ENCODE measurements at places on chromosomes 2 and 18. TPM values are rescaled to one million over a fixed set of nuclear protein-coding genes. Genes with fewer than 3 reads are reported as not detected.
A peak's percentile ranks its signal among the peaks of the same experiment; 100 is the strongest.

GRCh38 chr2:238139196-238140039 is 950 bp downstream of the KLHL30 start:
- no peaks in the 10 kb centered on the region for H3K4me1 ChIP-seq
- no peak for DNase-seq
- H3K27ac ChIP-seq, result no peak overlapping the region
- H3K36me3 ChIP-seq, result no peaks in the 10 kb centered on the region
- no peaks in the 10 kb centered on the region for H3K27me3 ChIP-seq

- no peak overlapping the region for H3K27ac ChIP-seq
- no peak overlapping the region for H3K4me3 ChIP-seq
- peaks cover 16% of the 10 kb centered on the region for H3K4me1 ChIP-seq
- no peaks in the 10 kb centered on the region for H3K36me3 ChIP-seq
Measured at GRCh38 chr2:20507166-20507692, 60.4 kb downstream of the RHOB start.

- H3K4me3 ChIP-seq, result no peak overlapping the region
- peaks cover 61% of the 10 kb centered on the region for H3K36me3 ChIP-seq
- no peaks in the 10 kb centered on the region for H3K27me3 ChIP-seq
- no peak for DNase-seq
- H3K27ac ChIP-seq, result no peak overlapping the region
Measured at GRCh38 chr2:223894968-223895367, 50.2 kb downstream of the WDFY1 start.

GRCh38 chr2:202541137-202541536 is 93.6 kb upstream of the FAM117B start:
- DNase-seq, result no peak
- H3K27ac ChIP-seq, result no peak overlapping the region
- peaks cover 6% of the 10 kb centered on the region for H3K4me1 ChIP-seq
- no peak overlapping the region for H3K4me3 ChIP-seq

GRCh38 chr2:155841442-155841841 is 491.1 kb downstream of the NR4A2 start:
- H3K4me1 ChIP-seq, result no peaks in the 10 kb centered on the region
- H3K4me3 ChIP-seq, result no peak overlapping the region
- no peak for DNase-seq
- H3K27ac ChIP-seq, result no peak overlapping the region

Gene RND3
- 21.8 TPM for total RNA-seq

Gene NPPC
- not detected for total RNA-seq

Gene KCNF1
- 0.42 TPM for total RNA-seq

- H3K4me1 ChIP-seq, result no peaks in the 10 kb centered on the region
- DNase-seq, result no peak
- H3K27me3 ChIP-seq, result no peaks in the 10 kb centered on the region
- H3K36me3 ChIP-seq, result no peaks in the 10 kb centered on the region
- H3K27ac ChIP-seq, result no peak overlapping the region
Measured at GRCh38 chr18:31680433-31680811, 4.0 kb downstream of the B4GALT6 start.

Gene GPR45
- not detected for total RNA-seq

Gene GALNT5
- total RNA-seq, result 0.42 TPM

- DNase-seq, result no peak
- no peak overlapping the region for H3K27ac ChIP-seq
- no peaks in the 10 kb centered on the region for H3K36me3 ChIP-seq
- no peaks in the 10 kb centered on the region for H3K4me1 ChIP-seq
- H3K27me3 ChIP-seq, result no peaks in the 10 kb centered on the region
- H3K4me3 ChIP-seq, result no peak overlapping the region
Measured at GRCh38 chr18:26419746-26420145, 128.6 kb downstream of the KCTD1 start.

- H3K4me1 ChIP-seq, result no peaks in the 10 kb centered on the region
- H3K27me3 ChIP-seq, result no peaks in the 10 kb centered on the region
- no peak overlapping the region for H3K27ac ChIP-seq
- H3K4me3 ChIP-seq, result no peak overlapping the region
- peak; percentile 67 for DNase-seq
- no peaks in the 10 kb centered on the region for H3K36me3 ChIP-seq
Measured at GRCh38 chr18:35231052-35231451, 9.8 kb upstream of the ZNF397 start.

GRCh38 chr2:44479127-44479887 is 117.6 kb downstream of the CAMKMT start:
- H3K36me3 ChIP-seq, result no peaks in the 10 kb centered on the region
- H3K4me3 ChIP-seq, result no peak overlapping the region
- no peak overlapping the region for H3K27ac ChIP-seq
- no peaks in the 10 kb centered on the region for H3K27me3 ChIP-seq

GRCh38 chr18:38241216-38241615 is 675.6 kb upstream of the CELF4 start:
- no peaks in the 10 kb centered on the region for H3K36me3 ChIP-seq
- H3K27me3 ChIP-seq, result no peaks in the 10 kb centered on the region
- DNase-seq, result no peak
- no peak overlapping the region for H3K4me3 ChIP-seq
- H3K4me1 ChIP-seq, result no peaks in the 10 kb centered on the region
- no peak overlapping the region for H3K27ac ChIP-seq

Gene COLEC12
- total RNA-seq, result 21.0 TPM

Gene ALPI
- total RNA-seq, result not detected

Gene UGT1A10
- total RNA-seq, result not detected

DNA sequence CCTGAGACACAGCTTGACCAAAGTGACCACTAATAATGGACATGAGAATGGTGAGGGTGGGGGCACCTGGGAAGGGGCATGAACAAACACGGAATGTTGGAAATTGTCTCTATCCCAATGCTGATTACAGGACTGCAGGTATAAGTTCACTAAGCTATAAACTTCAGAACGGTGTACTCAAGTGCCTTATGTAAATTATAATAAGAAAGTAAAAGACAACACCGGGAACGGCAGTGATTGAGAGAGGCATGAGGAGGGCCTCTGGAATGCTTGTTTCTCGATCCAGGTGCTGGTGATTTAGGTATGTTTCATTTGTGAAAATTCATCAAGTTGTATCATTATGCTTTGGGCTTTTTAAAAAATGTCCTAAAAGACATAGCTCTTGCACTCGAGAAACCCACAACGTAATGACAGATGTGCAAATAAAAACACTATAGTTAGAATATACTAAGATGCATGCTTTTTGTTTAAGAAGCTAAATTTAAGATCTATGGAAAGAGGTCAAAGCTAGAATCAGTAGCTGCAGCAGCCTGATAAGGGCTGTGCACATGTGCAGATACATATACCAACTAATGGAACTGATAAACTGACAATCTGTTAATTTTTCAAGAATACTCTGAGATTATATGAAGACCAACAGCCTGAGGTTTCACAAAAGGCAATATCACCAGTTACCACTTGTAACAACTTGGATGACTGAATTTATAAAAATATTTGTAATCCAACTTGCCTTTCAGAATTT is 7.6 kb downstream of the HIBCH start:
- no peak for DNase-seq
- H3K4me3 ChIP-seq, result no peak overlapping the region
- H3K27me3 ChIP-seq, result no peaks in the 10 kb centered on the region
- H3K27ac ChIP-seq, result no peak overlapping the region

DNA sequence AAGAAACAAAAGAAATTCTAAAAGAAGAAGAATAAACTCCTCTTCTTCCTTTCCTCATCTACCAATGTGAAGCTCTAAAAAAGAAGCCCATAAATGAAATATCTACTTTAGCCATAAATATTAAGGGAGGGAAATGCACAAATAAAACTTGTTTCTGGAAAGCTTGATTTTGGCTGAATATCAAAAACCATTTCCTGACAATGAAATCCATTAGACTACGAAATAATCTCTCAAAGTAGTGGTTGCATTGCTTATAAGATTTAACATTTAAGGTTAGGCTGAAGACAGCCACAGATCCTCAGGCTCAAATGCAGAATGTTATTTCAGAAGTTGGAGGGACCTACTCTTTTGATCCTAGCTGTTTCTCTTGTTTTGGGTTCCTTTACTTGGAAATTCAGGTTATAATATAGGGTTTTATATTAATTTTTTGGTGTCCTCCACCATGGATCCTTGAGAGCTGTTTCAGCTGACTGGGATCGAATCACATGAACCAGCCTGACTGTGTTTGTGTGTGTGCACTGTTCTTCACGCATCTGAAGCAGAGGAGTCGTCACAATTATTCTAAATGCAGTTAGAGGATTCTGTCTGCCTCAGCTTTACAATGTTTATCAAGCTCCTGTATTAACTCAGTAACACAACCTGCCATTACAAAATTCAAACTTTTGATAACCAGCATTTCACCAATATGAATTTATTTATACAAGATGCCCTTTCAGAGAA is 474.8 kb downstream of the ARHGAP15 start:
- peaks cover 5% of the 10 kb centered on the region for H3K4me1 ChIP-seq
- no peak for DNase-seq
- no peaks in the 10 kb centered on the region for H3K27me3 ChIP-seq
- peak overlapping the region; percentile 51 for H3K27ac ChIP-seq

Gene TAF1B
- total RNA-seq, result 15.3 TPM

Gene CYP1B1
- total RNA-seq, result 321 TPM

Gene OR6B2
- 5.7 TPM for total RNA-seq

GRCh38 chr2:189178726-189179569 is 613 bp downstream of the COL5A2 start:
- H3K4me1 ChIP-seq, result no peaks in the 10 kb centered on the region
- DNase-seq, result no peak
- no peaks in the 10 kb centered on the region for H3K36me3 ChIP-seq

GRCh38 chr2:150006591-150006990 is 419.0 kb upstream of the MMADHC start:
- H3K27ac ChIP-seq, result no peak overlapping the region
- no peaks in the 10 kb centered on the region for H3K36me3 ChIP-seq
- no peaks in the 10 kb centered on the region for H3K4me1 ChIP-seq

Gene HSBP1L1
- 35.4 TPM for total RNA-seq

DNA sequence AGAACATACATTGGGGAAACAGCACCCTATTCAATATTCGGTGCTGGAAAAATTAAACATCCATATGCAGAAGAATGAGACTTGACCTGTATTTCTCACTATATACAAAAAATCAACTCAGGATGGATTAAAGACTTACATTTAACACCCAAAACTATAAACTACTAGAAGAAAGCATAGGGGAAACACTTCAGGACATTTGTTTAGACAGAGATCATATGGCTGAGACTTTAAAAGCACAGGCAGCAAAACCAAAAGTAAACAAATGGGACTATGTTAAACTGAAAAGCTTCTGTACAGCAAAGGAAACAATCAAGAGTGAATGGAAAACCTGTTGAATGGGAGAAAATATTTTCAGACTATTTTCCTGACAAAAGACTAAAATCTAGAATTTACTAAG is 1694.1 kb upstream of the CELF4 start:
- no peak overlapping the region for H3K27ac ChIP-seq
- H3K36me3 ChIP-seq, result no peaks in the 10 kb centered on the region
- H3K27me3 ChIP-seq, result no peaks in the 10 kb centered on the region
- no peak for DNase-seq

Measured in tibial nerve (tissue), 4 donors.